ENCODE measurements at places on chromosomes 3 and 15. TPM values are rescaled to one million over a fixed set of nuclear protein-coding genes. Genes with fewer than 3 reads are reported as not detected.

The TUSC7 gene
- total RNA-seq = not detected

The BCL2A1 gene
- total RNA-seq = not detected

The RARB gene
- total RNA-seq = 17.4 TPM

DNA sequence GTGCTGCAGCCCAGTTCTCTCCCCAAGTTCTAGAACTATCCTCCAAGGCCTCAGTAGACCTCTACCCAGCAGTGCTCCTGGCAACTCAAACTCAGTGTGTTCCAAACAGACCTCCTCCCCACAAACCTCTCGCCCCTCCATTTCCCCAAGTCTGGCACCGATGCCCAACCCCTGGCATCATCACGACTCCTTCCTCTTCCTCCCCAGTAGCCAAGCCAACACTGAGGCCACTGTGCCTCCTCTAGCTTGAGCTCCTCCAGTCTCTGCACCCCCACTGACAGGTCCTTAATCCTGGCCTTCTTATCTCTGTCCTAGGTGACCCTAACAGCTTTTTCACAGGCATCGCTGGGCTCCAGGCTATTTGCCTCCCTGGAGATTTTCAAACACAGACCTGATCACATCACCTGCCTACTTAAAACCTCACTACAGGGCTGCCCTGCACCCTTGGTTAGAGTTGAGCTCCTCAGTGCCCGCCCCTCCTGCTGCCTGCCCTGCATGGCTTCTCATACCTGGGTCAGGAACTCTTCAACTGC is 6.8 kb downstream of the ARPIN start:
- no peak overlapping the region for H3K27ac ChIP-seq
- H3K27me3 ChIP-seq = no peaks in the 10 kb centered on the region
- peaks cover 5% of the 10 kb centered on the region for H3K4me1 ChIP-seq

GRCh38 chr3:52403955-52404354 is 40.9 kb downstream of the SEMA3G start:
- H3K4me3 ChIP-seq = no peak overlapping the region
- H3K27ac ChIP-seq = no peak overlapping the region
- no peaks in the 10 kb centered on the region for H3K4me1 ChIP-seq
- H3K27me3 ChIP-seq = no peaks in the 10 kb centered on the region
- peaks cover 83% of the 10 kb centered on the region for H3K36me3 ChIP-seq

- no peak overlapping the region for H3K27ac ChIP-seq
- no peaks in the 10 kb centered on the region for H3K36me3 ChIP-seq
- no peaks in the 10 kb centered on the region for H3K27me3 ChIP-seq
- H3K4me3 ChIP-seq = no peak overlapping the region
Observed at GRCh38 chr3:78825858-78826215, 942.0 kb downstream of the ROBO1 start.

DNA sequence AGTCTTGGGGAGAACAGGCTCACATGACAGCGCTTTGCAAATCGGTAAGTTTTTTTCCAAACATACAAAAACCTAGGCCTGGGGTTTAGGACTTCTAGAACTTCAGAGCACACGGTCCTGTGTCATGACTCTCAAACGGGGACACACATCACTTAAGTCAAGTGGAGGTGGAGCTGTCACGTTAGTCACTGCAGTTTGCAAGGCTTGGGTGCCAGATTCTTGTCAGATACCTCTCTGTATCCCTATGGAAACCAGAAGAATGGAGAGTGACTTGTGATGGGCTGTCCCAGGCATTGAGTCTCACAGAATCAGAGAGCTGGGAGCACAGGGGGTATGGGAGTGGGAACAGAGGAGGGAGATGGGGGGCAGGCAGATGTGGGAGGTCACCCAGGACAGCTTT is 64.8 kb downstream of the DUT start:
- DNase-seq = peak; percentile 53
- H3K27me3 ChIP-seq = no peaks in the 10 kb centered on the region
- no peak overlapping the region for H3K27ac ChIP-seq
- H3K4me1 ChIP-seq = no peaks in the 10 kb centered on the region

GRCh38 chr15:81255958-81256320 is 59.3 kb downstream of the IL16 start:
- no peak overlapping the region for H3K4me3 ChIP-seq
- no peak overlapping the region for H3K27ac ChIP-seq
- no peak for DNase-seq
- H3K36me3 ChIP-seq = no peaks in the 10 kb centered on the region
- H3K27me3 ChIP-seq = no peaks in the 10 kb centered on the region

DNA sequence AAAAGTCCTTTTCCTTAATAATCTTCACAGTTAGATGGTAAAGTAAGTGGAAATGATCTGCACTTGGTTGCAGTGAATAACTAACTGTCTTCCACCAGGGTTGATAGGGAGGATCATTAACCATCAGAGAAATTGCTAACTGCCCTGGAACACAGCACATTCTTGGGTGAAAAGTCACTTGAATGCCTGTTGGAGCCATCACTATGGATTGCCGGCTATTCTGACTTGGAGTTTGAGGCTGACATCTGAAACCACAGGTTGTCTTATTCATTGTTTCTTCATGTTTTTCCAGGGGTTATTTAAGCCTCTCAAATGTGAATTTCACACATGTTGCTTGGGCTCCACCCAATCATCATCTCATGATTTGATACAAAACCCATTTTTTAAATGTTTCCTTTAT is 901.4 kb downstream of the MCTP2 start:
- no peaks in the 10 kb centered on the region for H3K36me3 ChIP-seq
- no peaks in the 10 kb centered on the region for H3K4me1 ChIP-seq
- no peaks in the 10 kb centered on the region for H3K27me3 ChIP-seq
- H3K27ac ChIP-seq = no peak overlapping the region
- H3K4me3 ChIP-seq = no peak overlapping the region
- DNase-seq = no peak

- H3K36me3 ChIP-seq = peaks cover 13% of the 10 kb centered on the region
- no peak overlapping the region for H3K27ac ChIP-seq
- no peaks in the 10 kb centered on the region for H3K27me3 ChIP-seq
- peaks cover 1% of the 10 kb centered on the region for H3K4me1 ChIP-seq
- no peak for DNase-seq
Observed at GRCh38 chr15:58689646-58690045, 59.9 kb downstream of the ADAM10 start.

DNA sequence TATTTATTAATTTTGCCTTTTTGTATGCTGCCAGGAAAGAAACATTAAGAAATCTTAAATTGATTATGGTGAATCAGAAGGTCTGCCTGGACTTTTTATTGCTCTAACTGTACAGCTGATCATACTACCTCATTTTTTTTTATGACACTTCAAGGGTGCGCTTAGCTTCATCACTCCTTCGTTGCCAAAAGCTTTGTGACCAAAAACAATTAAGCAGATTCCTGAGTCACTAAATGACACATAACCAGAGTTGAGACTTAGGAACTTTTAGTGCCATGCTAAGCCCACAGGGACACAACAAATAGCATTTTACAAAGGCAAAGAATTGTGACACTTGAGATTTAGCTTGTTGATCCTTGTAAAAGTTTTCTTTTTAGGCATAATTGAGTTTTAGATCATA is 4.9 kb downstream of the ADIPOQ start:
- H3K27ac ChIP-seq = no peak overlapping the region
- H3K4me1 ChIP-seq = no peaks in the 10 kb centered on the region

- no peaks in the 10 kb centered on the region for H3K27me3 ChIP-seq
- no peak for DNase-seq
- no peaks in the 10 kb centered on the region for H3K36me3 ChIP-seq
- no peaks in the 10 kb centered on the region for H3K4me1 ChIP-seq
- H3K27ac ChIP-seq = no peak overlapping the region
Observed at GRCh38 chr3:189897406-189897805, 223.3 kb downstream of the P3H2 start.

GRCh38 chr3:185961675-185962232 is 23.9 kb upstream of the TRA2B start:
- no peaks in the 10 kb centered on the region for H3K4me1 ChIP-seq
- H3K27ac ChIP-seq = no peak overlapping the region
- no peak for DNase-seq
- no peak overlapping the region for H3K4me3 ChIP-seq

DNA sequence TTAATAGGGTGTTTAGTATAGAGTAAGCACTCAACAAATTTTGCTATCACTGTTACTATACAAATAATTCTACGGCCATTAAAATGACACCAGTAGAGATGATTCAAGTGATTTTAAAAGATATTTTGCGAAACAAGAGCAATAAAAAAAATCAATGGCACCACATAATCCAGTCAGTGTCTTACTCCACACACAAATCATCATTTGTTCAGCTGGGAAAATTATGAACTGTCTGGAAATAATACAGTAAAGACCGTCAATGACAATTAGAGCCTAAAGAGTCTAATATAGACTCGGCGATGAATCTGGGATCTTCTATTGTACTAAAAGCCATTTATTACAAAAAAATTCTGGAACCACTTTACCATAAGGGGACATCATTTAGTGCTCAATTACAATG is 270.5 kb downstream of the ARRDC4 start:
- H3K4me1 ChIP-seq = peaks cover 6% of the 10 kb centered on the region
- no peaks in the 10 kb centered on the region for H3K36me3 ChIP-seq
- H3K4me3 ChIP-seq = no peak overlapping the region
- H3K27me3 ChIP-seq = peaks cover 17% of the 10 kb centered on the region
- no peak overlapping the region for H3K27ac ChIP-seq
- DNase-seq = no peak

Measured in endodermal cell (in vitro differentiated cells).